ENCODE measurements at places on chromosomes 6 and 20.

DNA sequence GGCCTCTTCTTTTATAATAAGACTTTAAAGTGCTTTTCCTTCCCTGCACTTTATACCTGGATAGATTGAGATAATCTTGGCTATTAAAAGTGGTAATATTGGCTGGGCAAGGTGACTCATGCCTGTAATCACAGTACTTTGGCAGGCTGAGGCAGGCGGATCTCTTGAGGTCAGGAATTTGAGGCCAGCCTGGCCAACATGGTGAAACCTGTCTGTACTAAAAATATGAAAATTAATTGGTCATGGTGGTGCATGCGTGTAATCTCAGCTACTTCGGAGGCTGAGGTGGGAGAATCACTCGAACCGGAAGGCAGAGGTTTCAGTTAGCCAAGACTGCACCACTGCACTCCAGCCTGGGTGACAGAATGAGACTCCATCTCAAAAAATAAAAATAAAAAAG, 197.1 kb upstream of the RGS17 start:
- DNase-seq: no peak

DNA sequence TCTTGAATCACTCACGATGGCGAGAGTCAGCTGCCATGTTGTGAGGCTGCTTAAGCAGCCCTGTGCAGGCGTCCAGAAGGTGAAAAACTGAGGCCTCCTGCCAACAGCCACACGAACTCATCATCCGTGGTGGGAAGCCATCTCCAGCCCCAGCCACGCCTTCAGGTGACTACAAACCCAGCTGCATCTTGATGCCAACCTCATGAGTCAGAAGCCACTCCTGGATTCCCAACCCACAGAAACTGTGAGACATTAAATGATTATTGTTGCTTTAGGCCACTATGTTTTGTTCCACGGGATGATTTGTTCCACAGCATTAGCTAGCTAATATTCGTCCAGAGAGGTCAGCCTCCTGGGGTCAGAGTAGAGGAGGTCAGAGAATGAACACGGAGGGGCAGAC, 80.5 kb downstream of the SNX5 start:
- DNase-seq: no peak

GRCh38 chr6:137105375-137105774, 60.6 kb upstream of the IL20RA start:
- no peak for DNase-seq

GRCh38 chr6:138383776-138384175, 6.1 kb downstream of the SMIM28 start:
- no peak for DNase-seq

DNA sequence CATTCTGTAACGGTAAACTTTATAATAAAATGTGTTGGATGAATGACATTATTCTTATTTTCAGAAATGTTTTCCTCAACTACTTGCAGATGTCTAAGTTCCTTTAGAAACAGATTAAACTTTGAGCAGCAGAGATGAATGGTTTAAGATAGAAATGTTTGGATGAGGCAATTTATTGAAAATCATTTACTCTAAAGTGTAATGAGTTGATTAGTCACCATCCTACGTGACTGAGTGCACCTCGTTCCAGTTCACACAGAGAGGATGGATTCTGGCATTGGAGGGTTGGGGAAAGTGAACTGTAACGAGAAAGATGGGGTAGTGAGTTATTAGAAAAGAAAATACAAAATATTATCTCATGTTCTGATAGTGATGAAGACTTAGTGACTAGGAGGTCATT, 28.7 kb downstream of the SMPDL3A start:
- no peak for DNase-seq

GRCh38 chr20:43576108-43576507, 14.6 kb upstream of the IFT52 start:
- no peak for DNase-seq

DNA sequence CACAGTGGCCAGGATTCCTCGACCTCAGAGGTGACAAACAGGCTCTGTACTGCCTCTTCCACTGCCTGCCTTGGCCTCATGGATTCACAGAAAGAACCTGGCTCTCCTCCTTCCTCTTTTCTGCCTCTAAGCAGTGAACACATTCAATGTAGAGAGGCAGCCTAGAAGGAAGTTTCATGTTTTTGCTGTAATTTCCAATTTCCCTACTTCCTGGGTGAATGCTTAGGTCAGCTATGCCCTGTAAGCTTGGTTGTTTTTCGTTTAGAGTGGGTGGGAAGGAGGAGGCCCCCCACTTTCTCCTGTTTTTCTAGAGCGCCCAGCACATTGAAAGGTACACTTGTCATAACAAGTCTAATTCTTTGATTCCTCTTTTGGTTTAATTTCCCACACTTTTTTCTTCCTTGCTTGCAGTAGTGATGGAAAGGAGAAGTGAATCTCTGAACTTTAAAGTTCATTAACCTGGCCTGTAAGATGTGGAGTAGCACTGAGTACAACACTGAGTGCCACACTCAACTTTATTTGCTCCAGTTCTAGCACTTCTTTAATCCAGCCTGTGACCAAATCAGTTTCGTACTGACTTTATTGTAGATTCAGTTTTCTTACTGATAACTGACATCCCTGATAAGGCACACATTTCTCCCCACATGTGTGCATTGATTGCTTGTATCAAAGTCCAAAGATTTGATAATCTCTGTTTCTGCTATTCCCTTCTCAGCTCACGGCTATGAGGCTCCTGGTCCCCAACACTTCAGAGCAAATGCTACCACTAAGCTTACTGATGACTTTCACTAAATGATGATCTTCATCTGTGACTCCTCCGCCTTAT, 100.0 kb upstream of the MAN1A1 start:
- no peak for DNase-seq

DNA sequence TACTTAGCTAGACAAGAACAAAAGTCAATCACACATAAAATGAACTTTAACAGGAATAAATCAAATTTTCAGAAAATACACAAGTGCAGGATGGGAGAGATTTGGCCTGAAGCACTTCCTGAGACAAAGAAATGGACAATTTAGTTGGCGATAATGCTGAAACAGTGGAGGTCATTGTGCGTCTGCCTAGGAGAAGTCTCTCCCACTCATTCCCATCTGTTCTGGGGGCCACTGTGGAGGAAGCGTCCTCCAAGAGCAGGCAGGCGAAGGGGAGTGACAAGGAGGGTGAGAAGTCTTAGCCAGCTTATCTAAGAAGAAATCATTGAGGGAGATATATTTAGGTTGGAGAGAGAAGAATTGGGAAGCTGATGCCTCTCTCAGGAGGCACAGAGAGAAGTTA, 10.2 kb upstream of the TMEM242 start:
- no peak for DNase-seq

- no peak for DNase-seq
Measured at GRCh38 chr20:16048876-16049275, 524.4 kb downstream of the KIF16B start.

DNA sequence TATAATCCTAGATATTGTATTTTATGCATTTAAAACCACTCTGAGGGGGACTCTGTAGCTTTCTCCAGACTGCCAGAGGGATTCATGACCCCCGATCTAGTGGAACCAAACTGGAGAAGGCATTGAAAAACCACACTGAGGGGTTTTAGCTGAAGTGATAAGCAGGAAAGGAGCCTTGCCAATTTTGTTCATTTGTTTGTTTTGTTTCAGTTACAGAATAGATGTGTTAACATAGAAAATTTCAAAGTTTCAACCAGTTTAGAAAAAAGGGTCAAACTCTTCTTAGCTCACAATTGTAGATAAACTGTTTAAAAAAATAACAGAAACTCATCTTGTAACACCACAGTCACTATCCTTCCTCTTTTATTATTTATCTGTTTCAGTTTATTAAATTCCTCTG, 19.8 kb downstream of the TAB2 start:
- no peak for DNase-seq

GRCh38 chr6:68144667-68145066, 490.4 kb upstream of the ADGRB3 start:
- DNase-seq: no peak

- no peak for DNase-seq
Measured at GRCh38 chr20:4151991-4152695, 136.8 kb upstream of the RNF24 start.

- DNase-seq: no peak
Measured at GRCh38 chr6:79946272-79947190, 822 bp downstream of the ELOVL4 start.

GRCh38 chr6:165726965-165727381, 63.9 kb upstream of the PDE10A start:
- DNase-seq: no peak

DNA sequence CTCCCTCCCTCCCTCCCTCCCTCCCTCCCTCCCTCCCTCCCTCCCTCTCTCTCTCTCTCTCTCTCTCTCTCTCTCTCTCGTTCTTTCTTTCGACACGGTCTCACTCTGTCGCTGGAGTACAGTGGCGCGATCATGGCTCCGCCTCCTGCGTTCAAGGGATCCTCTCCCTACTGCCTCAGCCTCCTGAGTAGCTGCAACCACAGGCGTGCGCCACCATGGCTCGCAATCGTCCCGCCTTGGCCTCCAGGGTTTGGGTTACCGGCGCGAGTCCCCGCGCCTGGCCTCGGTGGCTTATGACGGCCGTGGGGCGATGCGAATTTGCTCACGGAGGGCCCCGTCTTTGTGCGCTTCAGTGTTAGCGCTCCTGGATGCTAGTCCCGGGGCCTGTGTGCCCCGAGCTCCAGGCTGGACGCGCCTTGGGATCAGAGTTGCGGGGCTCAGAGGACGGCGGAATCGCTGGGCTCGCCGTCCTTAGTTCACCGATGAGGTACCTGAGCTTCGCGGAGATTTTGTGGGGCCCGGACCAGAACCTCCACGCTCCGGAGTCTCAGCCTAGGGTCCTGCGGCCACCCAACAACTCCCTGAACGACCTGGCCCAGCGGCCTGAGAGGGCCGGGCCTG, 45.2 kb downstream of the MCUR1 start:
- DNase-seq: no peak

DNA sequence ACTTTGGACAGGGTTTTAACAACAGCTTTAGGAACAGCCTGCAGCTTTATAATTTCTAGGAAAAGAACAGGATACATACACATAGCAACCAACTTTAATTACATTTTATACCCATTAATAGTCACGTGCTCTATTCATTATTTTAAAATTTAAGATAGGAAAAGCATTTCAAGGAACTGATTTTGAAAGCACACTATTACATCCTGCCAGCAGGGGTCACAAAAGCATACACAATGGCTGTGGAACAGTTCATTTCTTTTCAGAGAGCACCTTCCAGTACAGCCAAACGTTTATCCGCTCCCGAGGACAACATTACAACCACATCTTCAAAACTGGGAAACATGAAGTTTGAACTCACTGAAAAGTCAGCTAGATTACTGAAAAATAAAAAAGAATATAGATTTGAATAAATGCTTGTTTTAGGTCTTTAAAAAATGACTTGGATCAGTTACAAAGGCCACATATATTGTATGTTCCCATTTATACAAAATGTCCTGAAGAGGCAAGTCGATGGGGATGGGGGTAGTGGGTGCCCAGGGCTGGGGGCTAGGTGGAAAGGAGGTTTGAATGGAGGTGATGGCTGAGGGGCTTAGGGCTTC, 104.6 kb upstream of the EXOC2 start:
- no peak for DNase-seq

DNA sequence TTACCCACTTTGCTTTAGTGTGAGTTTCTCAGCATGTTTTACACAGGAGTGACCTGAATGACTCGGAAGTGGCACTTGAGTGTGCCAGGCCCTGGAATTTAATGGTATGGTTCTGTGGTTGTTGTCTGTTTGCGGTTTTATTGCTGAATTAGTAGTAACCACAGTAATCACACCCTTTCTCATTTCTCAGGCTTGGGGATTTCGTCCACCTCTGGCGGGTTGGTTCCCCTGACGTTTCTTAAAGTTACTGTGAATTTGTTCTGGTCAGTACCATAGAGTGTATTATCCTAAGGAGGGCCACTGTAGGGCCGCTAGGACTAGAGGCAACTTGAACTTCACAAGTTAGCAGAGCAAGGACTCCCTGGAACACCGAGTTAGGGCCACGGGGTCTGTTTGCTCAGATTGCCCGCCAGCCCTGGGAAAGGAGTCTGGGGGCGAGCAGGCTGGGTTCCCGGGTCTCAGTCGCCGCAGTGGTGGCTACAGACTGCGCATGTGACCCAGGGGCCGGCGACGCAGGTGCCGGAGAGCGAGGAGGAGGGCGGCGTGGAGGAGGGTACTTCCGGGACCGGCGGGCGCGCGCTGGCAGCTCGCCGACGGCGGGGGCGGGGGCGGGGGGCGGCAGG, 546 bp upstream of the KLHL32 start:
- no peak for DNase-seq

DNA sequence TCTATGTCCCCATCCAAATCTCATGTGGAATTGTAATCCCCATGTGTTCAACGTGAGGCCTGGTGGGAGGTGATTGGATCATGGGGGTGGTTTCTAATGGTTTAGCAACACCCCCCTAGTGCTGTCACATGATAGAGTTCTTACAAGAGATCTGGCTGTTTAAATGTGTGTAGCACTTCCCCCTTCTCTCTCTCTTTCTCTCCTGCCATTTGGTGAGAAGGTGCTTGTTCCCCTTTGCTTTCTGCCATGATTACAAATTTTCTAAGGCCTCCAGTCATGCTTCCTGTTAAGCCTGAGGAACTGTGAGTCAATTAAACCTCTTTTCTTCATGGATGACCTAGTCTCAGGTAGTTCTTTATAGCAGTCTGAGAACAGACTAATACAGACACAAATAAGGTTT, 165.4 kb downstream of the OGFRL1 start:
- DNase-seq: no peak

DNA sequence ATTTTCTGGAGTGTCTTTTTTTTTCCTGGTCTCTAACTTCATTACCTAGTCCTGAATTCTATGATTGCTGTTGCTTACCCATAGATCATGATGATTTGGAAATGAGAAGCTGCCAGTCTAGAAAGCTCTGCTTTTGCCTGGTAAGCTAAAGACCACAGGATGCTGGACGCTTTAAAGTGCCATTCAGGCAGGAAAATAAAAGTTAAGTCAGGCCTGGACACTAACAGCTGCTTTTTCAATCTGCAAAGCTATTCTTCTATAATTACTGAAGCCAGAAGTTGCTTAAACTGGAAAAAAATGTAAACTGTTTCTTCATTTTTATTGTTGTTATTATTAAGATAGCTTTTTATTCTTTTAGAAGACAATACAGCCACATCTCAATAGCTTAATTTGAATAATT, 129.8 kb upstream of the SPACA1 start:
- DNase-seq: no peak

- no peak for DNase-seq
Measured at GRCh38 chr6:152625213-152625612, 11.9 kb downstream of the SYNE1 start.
